Upper lobe of left lung (tissue), 6 donors: ENCODE measurements at places on chromosomes 7 and 10.

GRCh38 chr10:25522946-25523608, 348.3 kb downstream of the GPR158 start:
- H3K4me1 ChIP-seq: no peaks in the 10 kb centered on the region
- no peak overlapping the region for H3K4me3 ChIP-seq
- no peaks in the 10 kb centered on the region for H3K36me3 ChIP-seq
- DNase-seq: no peak
- H3K27me3 ChIP-seq: no peaks in the 10 kb centered on the region

GRCh38 chr10:132528064-132528691, 9.4 kb upstream of the INPP5A start:
- no peak overlapping the region for H3K4me3 ChIP-seq
- no peaks in the 10 kb centered on the region for H3K36me3 ChIP-seq
- no peaks in the 10 kb centered on the region for H3K27me3 ChIP-seq
- no peak for DNase-seq

DNA sequence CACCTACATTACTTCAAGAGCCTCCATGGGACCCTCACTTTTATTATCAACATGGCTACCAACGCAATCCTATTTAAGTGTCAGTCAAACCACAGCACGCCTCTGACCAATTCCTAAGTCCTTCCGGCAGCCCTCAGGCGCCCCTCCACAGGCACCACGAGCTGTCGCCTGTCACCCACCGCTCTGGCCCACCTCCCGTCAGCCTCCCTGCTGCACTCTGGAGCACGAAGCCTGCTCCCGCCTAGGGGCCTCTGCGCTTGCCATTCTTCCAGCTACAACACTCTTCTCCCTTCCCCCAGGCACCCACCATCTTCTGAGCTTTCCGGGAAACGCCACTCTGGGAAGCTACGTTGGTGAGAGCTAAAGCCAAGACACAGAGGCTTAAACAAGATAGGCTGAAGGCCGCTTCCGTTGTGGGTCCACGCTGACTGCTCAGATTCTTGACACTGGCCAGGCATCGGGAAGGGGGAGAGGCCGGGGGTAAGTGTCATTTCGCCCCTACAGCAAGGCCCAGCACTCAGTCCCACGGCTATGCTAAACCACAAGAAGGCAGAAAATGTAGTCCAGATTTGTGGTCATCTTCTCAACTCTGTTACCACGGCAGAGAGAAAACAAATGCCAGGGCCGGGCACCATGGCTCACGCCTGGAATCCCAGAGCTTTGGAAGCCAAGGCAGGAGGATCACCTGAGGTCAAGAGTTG, 56.7 kb downstream of the GNA12 start:
- no peaks in the 10 kb centered on the region for H3K27me3 ChIP-seq
- H3K4me1 ChIP-seq: peaks cover 3% of the 10 kb centered on the region
- H3K27ac ChIP-seq: no peak overlapping the region
- H3K36me3 ChIP-seq: no peaks in the 10 kb centered on the region
- H3K4me3 ChIP-seq: no peak overlapping the region
- DNase-seq: no peak

DNA sequence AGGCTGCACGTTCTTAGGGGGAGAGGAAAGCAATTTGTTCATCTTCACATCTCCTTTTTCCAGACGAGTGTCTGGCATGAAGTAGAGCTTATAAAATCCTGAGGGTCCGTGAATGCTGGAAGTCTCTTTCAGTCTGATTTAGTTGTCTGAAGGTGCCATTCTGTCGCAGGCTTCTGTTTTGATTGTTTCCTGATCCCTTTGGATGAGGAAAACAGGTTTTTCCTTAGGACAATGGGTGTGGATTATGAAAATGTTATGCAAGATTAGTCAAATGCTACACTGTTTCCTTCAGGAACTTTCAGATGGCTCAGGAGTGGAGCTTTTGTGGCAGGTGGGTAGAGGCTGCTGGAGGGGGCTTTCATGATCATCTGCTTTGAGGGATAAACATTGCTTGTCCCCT, at the start of gene ITPRID1:
Gene ITPRID1, plus strand, starts transcription at position 301 of the 400 bp plus-strand sequence. CDS start 38,935 bp downstream, outside the sequence.
- H3K4me3 ChIP-seq: no peak within 1 kb of the TSS
- no peak for DNase-seq
- no peaks in the 10 kb centered on the region for H3K36me3 ChIP-seq
- H3K4me1 ChIP-seq: no peaks in the 10 kb centered on the region

DNA sequence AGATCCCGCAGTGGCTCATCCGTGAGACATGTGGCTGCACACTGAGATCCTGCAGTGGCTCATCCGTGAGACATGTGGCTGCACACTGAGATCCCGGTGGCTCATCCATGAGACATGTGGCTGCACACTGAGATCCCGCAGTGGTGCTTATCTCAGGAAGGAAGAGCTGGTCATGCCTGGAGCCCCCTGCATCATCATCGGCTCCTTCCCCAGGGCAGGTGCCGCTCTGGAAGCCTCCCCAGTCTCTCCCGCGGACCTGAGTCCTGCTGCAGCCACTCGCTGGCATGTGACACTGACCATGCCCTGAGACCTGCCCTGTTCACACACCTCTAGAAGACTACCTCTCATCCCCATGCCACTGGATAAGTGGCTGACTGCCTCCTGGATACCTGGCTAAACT, 181.3 kb downstream of the PTPRN2 start:
- no peaks in the 10 kb centered on the region for H3K27me3 ChIP-seq
- no peak overlapping the region for H3K27ac ChIP-seq
- no peaks in the 10 kb centered on the region for H3K36me3 ChIP-seq
- no peak for DNase-seq
- no peak overlapping the region for H3K4me3 ChIP-seq

GRCh38 chr10:106023329-106023728, 1141.2 kb downstream of the SORCS1 start:
- H3K36me3 ChIP-seq: no peaks in the 10 kb centered on the region
- H3K27me3 ChIP-seq: no peaks in the 10 kb centered on the region
- H3K27ac ChIP-seq: no peak overlapping the region
- no peak overlapping the region for H3K4me3 ChIP-seq
- H3K4me1 ChIP-seq: no peaks in the 10 kb centered on the region
- DNase-seq: no peak

DNA sequence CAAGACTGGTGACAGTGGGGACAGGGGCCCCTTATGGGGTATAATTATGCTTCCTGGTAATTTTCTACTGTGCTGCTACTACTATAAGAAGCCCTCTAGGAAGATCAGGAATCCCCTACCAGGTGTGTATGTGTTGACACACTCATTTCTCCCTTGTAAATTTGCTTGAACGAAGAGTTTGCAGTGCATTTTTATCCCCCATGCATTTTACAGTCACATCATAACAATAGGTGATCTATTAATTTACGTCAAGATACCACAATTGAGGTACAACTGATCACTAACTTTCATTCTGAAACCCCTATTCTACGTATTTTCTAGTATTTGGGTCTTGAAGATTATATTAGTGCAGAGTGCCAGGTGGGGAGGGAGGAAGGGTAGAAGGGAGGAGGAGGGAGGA, 252.2 kb downstream of the NSUN6 start:
- H3K27me3 ChIP-seq: no peaks in the 10 kb centered on the region
- H3K4me1 ChIP-seq: peaks cover 4% of the 10 kb centered on the region
- no peak for DNase-seq
- no peak overlapping the region for H3K4me3 ChIP-seq
- H3K36me3 ChIP-seq: no peaks in the 10 kb centered on the region
